ENCODE measurements at places on chromosomes 1 and 21. TPM values are rescaled to one million over a fixed set of nuclear protein-coding genes. Genes with fewer than 3 reads are reported as not detected.

LDLRAD1 gene
- total RNA-seq, result not detected

DNA sequence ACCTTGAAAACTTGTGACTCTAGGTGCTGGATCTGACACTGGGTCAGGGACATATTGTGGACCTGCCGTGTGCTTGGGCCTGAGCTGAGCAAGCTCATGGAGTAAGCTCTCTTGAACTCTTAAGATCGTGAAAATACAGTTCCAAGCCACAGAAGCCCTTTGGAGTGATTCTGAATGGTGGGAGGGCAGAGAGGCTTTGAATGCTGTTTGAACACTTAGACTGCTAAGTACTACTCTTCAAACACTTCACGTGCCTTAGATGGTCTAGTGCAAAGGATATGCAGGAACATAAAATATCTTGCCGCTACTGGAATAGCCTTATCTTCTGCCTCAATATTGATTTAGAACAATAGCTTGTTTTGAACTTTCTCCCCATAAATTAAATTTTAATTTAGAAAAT lies 21.6 kb downstream of the ROR1 start:
- no peak for DNase-seq

GRCh38 chr1:156502894-156503697 lies 2.5 kb upstream of the MEF2D start:
- DNase-seq, result peak; percentile 87

DNA sequence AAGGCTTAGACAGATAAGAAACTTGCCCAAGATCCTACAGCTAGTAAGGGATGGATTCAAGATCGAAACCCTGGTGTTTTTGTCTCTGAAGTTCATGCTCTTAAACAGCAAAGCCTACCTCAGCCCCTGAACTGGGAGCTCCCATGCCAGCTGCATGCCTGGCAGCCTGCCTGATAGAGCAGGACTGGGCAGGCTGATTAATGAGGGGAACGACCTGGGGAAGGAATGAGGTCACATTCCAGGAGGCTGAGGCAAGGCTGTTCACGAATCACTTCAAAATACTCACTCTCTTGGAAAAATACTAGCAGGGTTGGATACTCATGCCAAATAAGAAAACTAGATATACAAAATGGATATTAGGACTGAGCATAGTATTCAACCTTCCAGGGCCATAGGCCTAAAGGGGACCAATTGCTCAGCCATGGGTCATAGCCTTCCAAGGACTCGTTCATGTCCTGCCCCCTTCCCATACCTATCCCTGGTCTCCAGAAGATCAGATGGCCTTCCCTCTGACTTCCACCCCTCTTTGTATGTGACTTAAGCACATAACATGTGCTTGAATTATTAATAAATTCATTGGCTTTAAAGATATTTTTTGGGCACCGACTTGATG lies 15.6 kb upstream of the TACSTD2 start:
- peak; percentile 84 for DNase-seq

- peak; percentile 23 for DNase-seq
Observed at GRCh38 chr1:202860744-202861419, 28.1 kb downstream of the RABIF start.

DNA sequence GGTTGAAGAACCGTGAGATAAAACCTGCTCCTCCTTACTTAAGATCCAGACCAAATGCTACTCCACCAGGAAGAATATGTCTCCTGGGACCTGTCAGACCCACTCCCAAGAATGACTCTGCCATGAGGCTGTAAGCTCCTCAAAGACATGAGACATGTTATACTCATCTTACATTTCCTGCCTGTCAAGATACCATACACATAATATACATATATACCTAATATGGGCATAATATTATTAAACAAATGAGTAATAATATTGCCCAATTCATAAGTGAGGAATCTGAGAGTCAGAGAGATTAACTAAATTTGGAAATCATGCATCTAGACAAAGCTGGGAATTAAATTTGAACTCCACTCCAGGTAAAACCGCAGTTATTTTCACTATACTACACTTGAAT lies 634.9 kb downstream of the LMO4 start:
- DNase-seq, result no peak

GRCh38 chr21:19899645-19900044 lies 1098.6 kb upstream of the NCAM2 start:
- DNase-seq, result no peak

Data from Caki2 (cell line).